ENCODE measurements at places on chromosomes 7 and 10.

DNA sequence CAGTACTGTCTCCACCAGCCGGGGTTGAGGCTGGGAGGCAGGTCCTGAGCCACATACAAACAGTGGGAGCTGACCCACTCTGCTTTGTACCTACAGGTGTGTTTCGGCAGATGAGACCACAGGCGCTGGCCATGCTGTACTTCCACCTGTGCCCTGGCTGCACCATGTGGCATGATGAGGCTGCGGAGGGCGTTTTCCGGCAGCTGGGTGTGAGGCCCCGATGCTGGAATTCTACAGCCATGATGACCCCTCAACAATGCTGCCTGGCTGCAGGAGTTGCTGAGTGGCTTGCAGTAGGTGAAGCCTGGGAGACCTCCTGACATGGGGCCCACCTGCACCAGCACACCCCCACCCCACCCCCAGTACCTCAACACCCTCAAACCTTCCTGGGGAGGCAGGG is 18.0 kb downstream of the IMPDH1 start:
- no peak for DNase-seq

DNA sequence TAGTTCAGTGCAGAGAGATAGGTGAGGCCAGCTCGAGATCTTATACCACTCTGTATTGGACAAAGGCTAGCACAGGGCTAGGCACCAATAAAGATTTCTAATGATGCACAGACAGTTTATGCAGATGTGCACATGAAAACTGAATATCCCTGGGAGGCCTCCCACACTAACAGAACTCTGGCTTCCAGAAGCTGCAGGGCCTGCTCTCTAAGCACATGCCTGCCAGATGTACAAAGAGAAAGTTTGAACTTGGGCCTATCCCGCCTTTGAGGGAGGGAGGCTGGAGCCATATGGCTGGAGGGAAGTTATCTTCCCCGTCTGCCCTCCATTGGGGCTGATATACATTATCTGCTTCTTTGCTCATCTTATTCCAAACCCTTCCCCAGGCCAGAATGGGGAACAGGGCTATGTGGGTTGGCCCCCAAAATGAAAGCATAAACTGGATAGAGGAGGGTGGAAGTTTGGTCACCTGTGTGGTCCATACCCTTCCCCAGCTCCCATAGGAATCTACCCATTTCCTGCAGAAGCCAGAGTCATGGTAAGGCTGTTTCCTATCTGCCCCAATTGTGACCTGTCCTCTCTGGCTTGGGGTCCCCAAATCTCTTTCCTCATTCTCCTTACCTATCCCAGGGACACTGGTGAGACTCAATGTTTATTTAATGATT is 3.8 kb downstream of the KAZALD1 start:
- DNase-seq = no peak

GRCh38 chr7:17524746-17525145 is 226.3 kb downstream of the AHR start:
- DNase-seq = no peak

DNA sequence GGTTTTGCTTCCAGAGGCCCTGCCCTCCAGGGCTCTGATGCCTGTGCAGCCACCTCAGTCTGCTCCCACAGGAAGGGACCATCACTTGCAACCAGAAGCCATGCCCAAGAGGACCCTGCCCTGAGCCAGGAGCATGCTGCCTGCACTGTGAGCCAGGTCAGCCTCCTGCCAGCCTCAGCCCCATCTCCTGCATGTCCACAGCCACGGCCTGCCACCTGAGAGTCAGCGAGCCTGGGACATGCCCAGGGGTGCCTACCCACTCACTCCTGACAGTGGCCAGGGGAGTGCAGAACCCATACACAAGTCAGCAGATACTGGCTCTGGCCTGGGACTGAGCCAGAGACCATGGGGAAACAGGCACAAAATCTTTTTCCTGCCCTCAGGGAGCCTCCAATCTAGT is 6.6 kb upstream of the KCP start:
- no peak for DNase-seq

DNA sequence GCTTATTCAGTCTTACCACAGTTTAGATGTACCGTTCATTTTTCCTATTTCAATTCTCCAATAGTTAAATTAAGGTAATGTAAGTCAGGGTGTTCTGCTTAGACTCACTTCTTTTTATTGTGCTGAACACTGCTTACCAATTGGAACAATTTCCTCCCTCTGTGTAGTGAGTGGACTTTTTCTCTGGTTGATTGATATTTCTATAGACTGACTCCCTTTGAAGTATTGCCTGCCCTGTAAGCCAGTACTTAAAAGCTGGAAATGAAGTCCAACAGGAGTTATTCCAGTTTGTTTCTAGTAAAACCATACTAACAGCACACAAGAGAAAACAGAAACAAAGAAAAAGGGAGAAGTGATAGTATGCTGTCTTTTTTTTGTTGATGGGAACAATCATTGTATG is 1674.9 kb downstream of the REEP3 start:
- DNase-seq = no peak

GRCh38 chr7:118580743-118581382 is 356.4 kb downstream of the ANKRD7 start:
- DNase-seq = no peak

DNA sequence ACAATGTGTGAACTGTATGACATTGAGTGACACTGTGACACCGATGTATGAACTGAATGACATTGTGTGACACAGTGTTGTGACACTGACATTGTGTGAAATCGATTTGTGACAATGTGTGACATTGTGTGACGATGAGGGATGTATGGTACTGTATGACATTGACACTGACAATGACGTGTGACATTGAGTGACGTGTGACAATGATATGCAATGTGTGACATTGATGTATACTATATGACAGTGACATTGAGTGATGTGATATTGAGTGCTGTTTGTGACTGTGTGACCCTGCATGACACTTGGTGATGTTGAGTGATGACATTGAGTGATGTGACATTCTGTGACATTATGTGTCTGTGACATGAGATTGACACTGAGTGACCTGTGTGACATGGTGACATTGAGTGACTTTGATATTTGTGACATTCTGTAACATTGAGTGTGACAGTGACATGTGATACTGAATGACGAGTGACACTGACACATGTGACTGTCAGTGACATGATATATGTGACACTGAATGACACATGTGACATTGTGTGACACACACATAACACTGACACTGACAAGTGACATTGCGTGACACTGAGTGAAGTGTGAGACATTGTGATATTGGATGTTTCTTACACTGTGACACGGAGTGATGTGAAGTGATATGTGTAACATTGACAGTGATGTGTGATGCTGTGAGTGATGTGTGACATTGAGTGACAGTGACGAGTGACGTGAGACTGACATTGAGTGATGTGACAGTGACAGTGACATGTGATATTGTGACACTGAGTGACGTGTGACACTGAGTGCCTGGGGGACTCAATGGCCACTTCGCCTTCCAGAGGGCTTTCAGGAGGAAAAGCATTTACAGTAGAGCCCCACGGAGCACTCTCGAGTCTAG is 167.5 kb downstream of the PRKAG2 start:
- DNase-seq = no peak
